Jurkat, Clone E6-1 (cell line): ENCODE measurements at places on chromosomes 4 and X.

DNA sequence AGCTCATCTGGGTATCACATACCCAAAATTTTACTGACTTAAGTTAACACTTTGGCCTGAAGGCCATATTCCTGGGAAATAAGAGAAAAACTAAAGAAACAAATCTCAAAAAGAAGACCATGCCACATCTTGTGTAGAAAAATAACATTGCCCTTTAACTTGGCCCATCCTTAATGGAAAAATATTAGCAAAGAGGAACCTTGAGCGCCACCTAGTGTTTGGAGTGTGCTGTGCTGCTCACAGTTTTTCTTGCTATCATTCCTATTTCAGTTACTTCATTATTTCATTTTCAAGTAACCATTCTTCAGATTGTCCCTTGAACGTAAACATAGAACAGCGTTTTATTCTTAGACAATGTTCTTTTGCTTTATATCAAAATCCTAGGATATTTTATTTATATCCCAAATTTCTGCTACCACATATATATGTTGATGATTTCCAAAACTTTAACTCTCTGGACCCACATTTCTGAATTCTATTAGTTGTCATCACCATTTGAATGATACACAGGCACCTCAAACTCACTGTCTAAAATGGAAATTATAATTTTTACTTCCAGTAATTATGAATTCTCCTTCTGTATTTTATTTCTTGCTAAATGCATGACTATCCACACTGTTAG lies 999.0 kb upstream of the ADGRL3 start:
- DNase-seq, result peak; percentile 42

DNA sequence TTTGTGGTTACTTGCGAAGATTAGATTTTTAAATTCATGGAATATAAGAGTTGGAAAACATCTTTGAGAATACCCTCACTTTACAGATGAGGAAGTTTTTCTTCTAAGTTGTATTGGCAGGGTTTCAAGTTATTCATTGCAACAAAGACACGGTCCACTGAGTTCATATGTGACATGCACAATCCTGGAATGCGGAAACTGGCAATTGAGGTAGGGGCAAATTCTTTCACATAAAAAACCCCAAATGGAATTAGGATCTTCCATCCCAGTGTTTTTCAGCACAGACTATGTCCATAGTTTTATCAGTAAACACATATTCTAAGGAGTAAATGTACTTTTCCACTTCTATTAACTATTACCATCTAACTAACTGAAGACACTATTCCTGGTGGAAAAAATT lies 81.8 kb upstream of the NAP1L5 start:
- DNase-seq, result no peak

DNA sequence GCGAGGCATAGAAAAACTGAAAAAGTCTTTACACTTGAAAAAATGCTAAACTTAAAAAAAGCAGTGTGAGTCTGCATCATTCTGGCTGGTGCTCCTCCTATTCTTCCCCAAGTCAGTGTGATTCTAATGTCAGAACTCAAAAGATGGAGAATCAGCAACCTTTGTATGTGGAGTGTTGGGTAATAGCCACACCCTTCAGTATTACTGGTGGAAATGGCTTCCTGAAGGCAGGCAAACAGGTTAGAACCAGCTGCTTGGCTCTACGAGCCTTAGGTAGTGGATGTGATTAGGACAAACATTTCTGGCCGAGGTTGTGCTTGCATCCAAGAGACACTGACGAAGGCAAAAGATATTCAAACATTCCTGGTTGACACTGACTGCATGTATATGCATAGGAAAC lies 353.4 kb upstream of the TACR3 start:
- no peak for DNase-seq

GRCh38 chr4:93184053-93184452 lies 644.5 kb upstream of the ATOH1 start:
- DNase-seq, result no peak

- DNase-seq, result no peak
These were observed 961.0 kb downstream of the PCDH18 start for GRCh38 chr4:136571315-136571714.

DNA sequence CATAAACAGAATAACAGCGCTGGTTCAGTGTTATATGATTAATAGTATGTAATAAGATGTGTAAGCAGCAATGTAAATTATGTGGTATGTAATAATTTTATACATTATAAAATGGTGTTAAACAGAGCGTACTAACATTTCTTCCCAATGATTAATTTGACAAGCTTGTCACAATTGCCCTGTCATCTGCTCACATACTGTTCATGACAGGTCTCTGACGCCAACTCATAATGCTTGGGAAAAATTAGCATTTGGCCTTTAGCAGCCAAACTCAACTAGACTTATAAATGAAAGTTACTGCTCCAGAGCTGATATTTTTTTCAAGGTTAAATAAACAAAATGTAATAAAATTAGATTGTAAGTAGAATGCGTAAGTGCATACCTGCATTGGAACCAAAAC lies 246.8 kb downstream of the TRAM1L1 start:
- DNase-seq, result no peak

- DNase-seq, result no peak
These were observed 356.7 kb upstream of the GATB start for GRCh38 chr4:152117520-152117919.

- DNase-seq, result no peak
These were observed 16.0 kb upstream of the CTBP1 start for GRCh38 chr4:1264942-1265341.

DNA sequence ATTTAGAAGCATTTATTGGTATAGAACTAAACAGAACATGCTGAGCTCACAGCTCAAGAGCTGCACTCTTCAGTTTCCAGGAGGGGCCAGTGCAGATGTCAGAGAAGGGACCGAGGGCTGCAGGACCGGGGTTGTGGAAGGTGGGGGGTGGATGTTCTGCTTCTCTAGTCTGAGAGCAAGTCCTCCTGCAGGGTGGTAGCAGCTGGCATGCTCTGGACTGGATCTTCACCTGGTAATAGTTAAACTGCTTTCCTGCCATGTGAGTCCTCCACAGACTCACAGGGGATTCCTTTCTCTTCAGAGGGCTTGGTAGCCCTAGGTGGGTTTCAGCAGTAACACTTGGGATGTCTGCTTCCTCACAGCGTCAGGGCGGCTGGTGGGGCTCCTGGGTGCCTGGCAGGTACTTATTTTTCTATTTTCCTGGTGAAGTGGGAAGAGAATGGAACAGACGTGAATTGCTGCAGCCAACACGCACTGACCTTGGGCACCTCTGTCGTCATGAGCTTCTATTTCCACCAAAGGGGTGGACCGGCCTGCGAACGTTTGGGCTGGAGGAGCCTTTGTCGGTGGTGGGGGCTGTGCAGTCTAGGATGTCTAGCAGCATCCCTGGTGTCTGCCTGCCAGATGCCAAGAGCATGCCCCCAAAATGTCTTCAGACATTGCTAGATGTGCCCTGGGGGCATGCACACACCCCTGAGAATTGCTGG lies 2.5 kb downstream of the MAEA start:
- no peak for DNase-seq

DNA sequence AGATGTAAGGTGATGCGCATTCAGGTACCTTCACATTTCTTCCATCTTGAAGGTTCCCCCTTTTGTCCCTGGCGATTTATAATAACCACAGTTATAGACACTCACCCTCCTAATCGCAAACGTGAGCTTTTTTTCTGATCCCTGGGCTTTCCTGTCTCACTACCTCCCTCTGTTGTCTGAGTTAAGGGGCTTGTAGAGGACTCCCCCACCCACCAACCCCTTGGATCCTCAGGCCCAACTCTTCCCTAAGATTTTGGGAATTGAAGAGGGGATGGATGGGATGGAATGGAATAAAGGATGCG lies 1.4 kb downstream of the CNKSR2 start:
- no peak for DNase-seq

GRCh38 chrX:112997991-112998390 lies 157.4 kb upstream of the AMOT start:
- no peak for DNase-seq

- DNase-seq, result no peak
These were observed 101.9 kb downstream of the FBXW7 start for GRCh38 chr4:152434011-152434410.

DNA sequence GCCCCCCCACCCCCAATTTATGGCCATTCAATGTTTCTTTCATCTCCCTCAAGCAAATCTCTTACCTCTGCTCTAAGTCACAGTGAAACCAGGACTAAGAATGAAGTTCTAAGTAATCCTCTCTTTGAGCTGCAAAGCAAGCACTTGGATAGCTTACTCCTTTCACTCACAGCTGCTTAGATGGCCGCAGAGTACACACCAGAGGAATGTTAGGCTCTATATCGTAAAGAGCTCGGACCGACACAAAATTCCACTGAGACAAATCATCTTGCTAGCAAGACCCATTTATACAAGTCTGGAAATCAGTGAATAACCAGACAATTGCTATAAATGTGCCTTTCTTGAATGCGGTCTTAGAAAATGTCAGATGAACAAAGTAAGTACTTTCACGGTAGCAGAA lies 135.0 kb downstream of the IDS start:
- DNase-seq, result no peak

- no peak for DNase-seq
These were observed 32.1 kb downstream of the RAP1GDS1 start for GRCh38 chr4:98293104-98293887.

DNA sequence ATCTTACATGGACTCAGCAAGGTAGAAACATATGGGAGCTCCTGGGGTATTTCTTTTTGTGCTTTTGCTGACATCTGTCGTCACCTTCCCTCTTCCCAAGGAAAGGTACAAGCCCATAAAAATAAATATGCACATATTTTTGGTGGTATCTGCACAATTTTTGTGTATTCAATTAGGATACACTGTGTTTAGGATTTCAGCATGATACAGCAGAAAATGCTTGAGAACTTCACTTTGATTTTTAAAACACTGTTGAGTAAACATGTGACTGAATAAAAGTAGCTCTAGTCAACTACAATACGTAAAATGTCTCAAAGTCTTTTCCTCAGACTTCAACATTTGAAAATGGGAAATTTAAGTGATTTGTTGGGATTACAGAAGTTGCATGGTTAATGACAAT lies 99.4 kb upstream of the SPANXC start:
- no peak for DNase-seq

GRCh38 chr4:55808186-55808585 lies 11.4 kb upstream of the EXOC1L start:
- DNase-seq, result no peak

DNA sequence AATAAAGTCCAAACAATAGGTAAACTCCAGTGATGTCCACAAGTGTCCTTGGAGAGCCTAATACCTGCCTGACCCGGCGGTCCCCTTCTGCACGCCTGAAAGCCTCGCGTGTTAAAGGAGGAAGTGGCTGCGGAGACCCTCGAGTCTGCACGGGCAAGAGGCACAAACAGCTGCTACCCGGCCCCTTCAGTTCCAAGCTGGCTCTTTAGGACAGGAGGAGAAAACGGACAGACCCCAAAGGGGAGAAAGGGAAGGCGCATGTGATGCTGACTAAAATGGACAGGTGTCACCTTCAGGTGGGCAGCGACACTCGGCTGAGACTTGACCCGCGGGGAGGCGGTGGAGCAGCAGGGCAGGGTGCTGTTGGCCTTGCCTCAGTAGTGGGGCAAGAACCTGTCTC lies 102.7 kb upstream of the TENM3 start:
- DNase-seq, result no peak

DNA sequence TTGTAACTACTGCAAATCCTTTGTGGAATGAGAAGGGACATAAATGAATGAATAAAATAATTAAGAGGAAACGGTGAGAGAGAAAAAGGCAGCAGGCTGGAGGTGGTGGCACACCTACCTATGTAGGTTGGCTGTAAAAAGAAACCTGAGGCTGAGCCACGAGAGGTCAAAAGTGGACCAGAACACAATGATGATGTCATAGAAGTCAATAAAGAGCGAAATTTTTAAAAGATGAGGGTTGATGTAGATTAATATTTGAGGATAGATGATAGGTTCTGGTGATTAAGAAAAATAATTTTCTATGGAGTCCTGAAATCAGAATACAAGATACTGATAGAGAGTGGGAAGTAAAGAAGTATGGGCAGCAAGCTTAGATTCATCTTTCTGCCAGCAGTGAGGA lies 1.7 kb downstream of the TRPC5OS start:
- DNase-seq, result no peak

GRCh38 chr4:95957054-95957453 lies 117.2 kb downstream of the PDHA2 start:
- no peak for DNase-seq

DNA sequence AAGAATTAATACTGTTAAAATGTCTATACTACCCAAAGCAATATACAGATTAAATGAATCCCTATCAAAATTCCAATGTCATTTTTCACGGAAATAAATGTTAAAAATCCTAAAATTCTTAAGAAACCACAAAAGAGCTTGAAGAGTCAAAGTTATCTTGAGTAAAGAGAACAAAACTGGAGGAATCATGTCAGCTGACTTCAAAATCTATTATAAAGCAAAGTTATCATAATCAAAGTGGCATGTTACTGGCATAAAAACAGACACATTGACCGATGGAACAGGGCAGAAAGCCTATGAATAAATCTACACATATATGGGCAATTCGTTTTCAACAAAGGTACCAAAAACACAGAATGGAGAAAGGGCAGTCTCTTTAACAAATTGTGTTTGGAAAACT lies 579.0 kb downstream of the INPP4B start:
- no peak for DNase-seq

GRCh38 chr4:87069037-87069742 lies 134.4 kb downstream of the AFF1 start:
- DNase-seq, result no peak

GRCh38 chrX:48086082-48086481 lies 14.6 kb upstream of the ZNF630 start:
- DNase-seq, result no peak

- DNase-seq, result no peak
These were observed 520.7 kb upstream of the HS3ST1 start for GRCh38 chr4:11949355-11949754.

- DNase-seq, result peak; percentile 84
These were observed 61.0 kb upstream of the FTHL17 start for GRCh38 chrX:31132821-31133241.

- DNase-seq, result no peak
These were observed 182.0 kb upstream of the PAQR3 start for GRCh38 chr4:79121223-79121622.

DNA sequence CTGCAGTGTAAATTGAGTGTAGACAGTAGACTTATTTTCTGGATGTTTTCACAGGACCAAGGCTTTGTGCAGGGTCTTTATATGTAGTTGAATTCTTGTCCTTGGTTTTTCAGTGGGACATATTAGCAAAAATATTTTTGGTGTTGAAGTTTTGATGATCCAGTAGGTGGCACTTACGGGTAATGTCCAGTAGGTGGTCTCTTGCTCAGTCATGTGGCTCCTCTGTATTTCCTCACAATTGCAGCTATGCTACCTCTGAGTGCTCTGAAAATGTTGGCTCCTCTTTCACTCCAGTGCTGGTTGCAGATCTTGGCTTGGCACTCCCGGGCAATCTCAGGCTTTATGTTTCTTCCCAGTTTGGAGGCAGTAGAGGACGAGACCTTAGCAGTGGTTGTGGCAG lies 419.8 kb upstream of the AMOT start:
- no peak for DNase-seq

GRCh38 chr4:129240816-129241215 lies 144.9 kb downstream of the C4orf33 start:
- DNase-seq, result no peak

DNA sequence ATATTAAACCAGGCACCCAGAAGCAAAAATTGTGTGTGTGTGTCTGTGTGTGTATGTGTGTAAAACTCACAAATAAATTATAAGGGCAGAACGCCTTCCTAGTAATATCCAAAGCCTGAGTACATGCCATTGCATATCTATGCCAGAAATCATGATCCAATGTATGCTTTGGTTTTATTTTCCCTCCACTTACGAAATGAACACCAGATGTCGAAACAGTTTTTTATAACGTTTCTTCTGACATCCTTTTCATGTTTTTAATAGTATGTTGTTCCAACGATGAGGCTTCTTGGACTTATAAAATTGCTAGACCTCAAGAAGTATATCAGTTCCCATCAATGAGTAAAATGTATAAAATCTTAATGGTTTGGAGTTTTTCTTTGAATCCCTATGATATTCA lies 55.4 kb downstream of the KCNIP4 start:
- DNase-seq, result no peak
